ENCODE measurements at places on chromosomes 11 and 22.

DNA sequence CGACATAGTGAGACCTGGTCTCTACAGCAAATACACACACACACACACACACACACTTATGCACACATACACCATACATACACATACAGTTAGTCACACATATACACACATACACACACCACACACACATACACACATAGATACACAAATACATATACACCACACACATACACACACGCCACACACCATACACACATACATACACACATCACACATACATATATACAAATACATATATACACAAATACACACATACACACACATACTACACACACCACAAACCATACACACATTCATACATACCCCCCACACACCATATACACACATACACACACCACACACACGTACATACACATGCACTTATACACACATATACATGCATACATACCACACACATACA, 57.7 kb downstream of the MICAL2 start:
- DNase-seq: no peak

DNA sequence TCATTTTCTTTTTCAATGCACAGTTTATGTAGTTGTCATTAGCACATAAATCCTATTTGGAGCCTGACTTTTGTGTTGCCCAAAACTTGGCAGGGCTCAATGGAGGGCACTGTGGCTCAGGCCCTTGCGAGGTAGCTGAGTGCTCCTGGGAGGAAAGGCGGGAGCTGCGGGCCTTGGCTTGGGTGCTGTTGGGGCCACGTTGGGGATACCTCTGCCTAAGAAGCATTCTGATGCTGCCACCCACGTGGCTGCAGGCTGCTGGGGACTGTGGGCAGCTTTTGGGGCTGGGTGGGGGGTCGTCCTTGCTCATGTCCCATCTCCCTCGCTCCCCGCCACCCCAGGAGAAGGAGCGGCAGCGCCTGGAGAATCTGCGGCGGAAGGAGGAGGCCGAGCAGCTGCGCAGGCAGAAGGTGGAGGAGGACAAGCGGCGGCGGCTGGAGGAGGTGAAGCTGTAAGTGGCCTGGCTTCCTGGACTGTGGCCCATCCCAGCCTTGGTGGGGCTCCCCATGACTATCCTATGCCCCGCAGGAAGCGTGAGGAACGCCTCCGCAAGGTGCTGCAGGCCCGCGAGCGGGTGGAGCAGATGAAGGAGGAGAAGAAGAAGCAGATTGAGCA, 20.9 kb downstream of the INCENP start:
- no peak for DNase-seq

DNA sequence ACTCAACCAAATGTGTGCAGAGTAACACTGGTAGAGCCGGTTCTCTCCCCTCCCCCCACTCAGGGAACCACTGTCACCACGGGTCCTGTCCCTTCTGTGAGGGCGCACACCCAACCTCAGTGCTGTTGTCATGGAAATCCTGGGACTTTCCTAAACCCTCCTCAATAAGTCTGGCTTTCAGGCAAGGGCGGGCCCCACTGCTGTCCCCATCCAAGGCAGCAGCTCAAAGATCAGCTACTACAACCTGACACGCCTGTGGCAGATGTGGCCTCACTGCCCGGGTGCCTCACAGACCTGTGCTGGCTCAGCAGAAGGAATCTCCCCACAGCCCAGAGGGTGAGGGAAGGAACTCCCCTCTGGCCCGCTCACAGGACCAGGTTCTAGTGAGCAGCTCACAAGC, 2.2 kb downstream of the PRODH start:
- no peak for DNase-seq

DNA sequence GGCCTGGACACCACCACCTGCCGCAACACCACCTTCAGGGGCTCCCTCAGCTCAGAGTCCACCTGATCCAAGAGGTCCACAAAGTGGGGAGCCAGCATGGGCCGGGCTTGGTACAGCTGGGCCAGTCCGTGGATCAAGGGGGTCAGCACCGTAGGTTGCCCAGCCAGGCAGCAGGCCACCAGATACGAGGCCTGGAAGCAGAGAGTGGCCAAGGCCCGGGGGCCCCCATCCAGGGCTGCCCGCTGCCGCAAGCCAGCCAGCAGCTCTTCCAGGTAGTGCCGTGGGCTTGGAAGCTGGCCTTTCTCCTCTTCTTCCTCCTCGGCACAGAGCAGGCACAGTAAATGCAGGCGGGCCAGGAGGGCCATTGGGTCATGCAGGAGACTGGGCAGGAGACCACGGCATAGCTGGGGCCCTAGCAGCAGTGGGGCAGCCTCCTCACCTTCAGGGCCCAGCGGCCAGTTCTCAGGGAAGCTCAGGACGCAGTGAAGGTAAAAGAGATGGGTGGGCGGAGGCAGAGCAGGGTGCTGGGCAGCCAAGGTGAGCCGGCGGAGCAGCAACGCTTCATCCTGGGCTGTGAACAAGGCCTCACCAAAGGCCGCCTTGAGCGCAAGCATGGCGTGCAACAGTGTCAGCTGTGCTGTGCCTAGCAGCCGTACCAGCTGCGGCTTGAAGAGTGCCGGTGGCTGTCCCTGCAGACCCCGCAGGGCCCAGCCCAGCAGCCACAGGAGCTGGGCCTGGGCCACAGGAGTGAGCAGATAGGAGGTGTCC, 1.7 kb downstream of the AP5B1 start:
- DNase-seq: no peak

DNA sequence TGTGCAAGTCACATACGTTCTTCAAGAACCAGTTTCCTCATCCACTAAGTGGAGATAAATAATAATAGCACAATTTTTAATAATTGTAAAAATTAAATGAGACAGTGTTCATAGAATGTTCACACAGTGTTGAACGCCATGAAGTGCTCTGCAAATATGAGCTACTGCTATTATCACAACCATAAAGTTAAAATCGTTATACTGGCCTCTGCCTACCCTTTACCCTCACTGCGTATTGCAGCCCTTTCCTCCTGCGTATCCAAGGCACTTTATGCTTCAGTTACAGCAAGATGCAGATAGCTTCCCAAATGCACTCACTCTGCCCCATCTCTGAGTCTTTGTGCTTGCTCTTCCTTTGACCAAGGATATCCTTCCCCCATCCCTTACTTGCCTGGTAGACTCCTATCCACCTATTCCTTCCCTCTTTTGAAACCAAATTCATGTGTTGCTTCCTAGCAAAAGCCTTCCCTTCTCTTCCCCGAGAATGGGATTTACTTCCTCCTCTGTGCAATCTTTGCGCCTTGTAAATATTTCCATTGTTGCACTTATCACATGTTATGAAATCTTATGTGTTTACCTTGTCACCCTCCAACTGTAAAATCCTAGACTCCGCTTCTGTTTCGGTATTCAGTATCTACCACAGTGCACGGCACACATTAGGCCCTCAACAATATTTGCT, 196.9 kb downstream of the ADAMTS15 start:
- DNase-seq: no peak

GRCh38 chr11:88474655-88475054, 137.1 kb upstream of the CTSC start:
- no peak for DNase-seq

DNA sequence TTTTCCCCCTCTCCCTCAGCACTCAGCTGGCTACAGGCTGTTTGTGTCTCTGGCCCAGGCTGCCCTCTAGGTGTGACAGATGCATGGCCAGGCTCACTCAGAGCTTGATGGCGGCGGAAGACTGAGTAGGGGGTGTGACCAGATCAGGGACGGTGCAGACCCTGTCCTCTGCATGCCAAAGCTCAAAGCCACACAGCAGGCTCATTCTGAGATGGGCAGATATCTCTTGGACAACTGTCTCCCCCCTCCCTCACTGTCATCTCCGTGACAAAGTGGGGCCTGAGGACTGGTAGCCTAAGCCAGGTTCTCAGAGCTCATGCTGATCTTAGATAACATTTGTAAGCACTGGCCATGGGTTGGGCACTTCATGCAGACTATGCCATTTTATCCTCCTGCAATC, 231.3 kb downstream of the DSCAML1 start:
- no peak for DNase-seq

- no peak for DNase-seq
Observed at GRCh38 chr11:12664385-12664784, 9.8 kb upstream of the TEAD1 start.

DNA sequence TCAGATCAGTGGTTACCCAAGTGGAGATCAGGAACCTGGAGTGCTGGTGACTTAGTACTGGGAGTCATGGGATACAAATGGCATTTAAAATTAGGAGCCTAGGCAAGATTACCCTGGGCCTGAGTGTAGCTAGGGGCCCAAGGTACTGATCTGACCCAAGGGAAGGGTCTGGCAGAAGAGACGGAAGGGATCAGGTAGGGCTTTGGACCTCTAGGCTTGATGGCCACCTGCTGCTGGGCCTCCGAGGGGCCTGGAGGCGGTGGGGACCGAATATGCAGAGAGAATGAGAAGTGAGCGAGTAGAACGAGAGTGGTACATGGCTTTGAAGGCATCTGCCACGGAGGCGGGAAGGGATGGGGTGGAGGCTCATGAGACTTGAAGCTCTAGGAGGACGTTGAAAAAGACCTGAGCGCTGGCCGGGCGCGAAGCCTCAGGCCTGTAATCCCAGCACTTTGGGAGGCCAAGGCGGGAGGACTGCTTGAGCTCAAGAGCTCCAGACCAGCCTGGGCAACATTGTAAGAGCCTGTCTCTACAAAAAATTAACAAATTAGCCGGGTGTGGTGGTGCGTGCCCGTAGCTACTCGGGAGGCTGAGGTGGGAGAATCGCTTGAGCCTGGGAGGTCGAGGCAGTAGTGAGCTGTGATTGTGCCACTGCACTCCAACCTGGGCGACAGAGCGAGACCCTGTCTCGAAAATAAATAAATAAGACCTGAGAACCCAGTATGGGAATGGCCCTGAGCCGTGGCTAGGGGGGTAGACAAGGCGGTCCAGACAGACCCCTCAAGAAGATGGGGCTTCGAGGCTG, 563 bp upstream of the PPIL2 start:
- DNase-seq: no peak

All from NCI-H1417 treated with DMSO at 0.1 percent for 48 hours (cell line).